Fibroblast of skin of left biceps (primary cell): ENCODE measurements at places on chromosomes 3 and 15.

DNA sequence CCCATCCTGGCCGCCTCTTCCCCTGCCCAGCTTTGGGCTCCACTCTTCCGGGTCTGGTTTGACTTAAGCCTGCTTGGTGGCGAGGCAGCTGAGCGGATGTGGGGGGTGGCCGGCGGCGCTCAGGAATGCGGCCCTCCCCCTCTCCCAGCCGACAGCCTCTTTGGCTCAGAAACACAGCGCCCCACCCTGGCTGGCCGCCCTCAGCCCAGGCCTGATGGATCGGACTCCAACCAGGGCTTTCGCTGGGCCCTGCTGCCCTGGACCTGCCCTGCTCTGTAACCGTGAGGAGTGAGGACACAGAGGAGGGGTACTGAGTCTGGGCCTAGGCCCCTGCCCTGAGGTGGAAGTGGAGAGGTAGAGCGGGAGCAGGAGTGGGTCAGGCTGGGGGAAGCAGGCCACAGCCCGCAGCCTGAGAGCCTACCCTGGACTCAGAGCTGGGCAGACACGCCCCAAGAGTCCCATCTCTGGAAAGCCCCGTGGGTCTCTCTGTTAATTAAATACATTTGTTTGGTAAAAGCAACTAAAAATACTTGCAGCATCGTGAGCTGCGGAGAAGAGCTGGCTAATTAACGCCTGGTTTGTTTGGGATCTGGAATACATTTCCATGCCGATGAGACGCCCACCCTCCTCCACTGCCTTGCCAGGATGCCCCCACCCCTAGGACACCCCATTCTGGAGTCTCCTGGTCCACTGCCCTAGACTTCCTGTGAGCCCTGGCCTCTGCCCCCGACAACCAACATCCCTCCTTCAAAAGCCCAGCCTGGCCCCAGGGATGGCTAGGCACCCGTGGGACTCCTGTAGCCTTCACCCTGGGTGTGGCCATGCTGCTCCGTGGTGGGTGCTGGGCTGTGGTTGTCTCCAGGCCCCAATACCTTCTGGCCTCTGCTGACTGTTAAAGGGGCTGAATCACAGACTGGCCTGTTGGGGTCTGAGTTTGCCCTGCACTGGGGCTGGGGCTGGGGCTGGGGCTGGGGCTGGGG lies 19.6 kb downstream of the PLXNA1 start:
- peak; percentile 80 for DNase-seq

DNA sequence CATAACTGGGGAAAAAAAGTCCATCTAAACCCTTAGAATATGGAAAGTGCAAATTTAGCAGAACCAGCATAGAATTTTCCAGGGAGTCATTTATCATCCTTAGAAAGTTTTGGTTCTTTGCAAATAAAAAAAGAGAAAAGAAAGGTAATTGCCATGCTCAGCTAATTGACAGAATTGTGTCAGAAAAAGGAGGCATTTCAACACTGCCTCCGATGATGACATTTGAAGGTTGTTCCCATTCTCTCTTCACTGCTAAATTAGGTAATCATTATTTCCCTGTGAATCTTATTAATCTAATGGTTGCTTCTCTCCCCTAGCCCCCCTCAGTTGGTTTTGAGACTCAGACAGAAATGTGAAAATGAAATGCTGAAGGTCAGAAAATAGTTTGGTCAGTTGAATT lies 139.2 kb downstream of the PDCD6IP start:
- no peak for DNase-seq

DNA sequence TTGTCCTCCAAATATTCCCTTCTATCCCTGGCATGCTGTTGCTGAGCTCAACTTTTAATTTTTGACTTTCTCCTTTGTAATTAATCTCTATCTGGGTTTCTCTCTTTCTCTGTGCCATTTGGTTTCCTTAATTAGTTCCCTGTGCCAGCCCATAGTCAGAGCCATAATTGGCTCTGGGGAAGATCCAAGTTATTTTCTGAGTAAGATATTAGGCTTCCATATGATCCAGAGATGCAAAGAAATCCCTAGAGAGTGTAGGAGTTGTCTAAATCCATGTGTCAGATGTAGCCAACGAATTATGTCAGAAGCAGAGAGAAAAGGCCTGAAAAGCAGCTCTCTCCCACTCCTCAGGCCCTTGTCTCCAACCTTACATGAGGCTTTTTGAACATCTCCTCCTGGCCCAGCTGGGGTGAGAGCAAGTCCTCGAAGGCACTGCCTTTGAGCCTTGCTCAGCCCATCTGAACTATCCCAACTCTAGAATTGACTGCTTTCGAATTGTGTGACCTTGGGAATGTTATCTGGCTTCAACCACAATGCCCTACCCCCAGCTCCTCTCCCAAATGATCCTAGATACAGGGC lies 46.4 kb downstream of the MOBP start:
- DNase-seq = no peak

DNA sequence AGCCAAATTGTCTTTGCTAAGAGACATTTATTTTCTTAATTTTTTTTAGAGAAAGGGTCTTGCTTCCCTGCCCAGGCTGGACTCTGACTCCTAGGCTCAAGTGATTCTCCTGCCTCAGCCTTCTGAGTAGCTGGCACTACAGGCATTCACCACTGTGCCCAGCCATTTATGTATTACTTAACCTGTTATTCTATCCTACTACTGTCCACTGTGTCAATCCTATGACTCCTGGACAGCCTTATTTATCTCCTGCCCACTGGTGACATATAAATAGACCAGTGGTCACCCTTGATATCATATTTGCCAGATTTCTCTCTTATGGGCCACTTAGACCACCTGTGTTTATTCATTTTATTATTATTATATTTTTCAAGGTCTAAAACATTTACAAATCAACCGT lies 161.4 kb downstream of the ROBO1 start:
- DNase-seq = no peak

DNA sequence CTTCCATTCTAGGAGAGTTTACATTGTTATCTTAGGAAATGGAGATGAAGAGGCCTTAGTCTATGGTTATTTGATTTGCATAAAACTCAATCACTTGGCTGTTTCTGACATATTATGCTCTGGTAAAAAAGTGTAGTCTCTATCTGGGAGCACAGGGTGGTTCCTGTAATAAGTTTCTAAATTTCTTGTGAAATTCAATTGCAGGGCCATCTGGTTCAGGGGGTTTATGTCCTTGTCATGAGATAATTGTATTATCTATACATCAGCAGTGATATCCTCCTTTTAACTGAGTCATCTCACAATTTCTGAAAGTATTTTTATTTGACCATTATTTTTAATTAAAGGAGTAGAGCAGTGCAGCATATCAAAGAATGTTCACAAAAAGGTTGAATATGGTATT lies 203.3 kb downstream of the MFSD1 start:
- DNase-seq = no peak

GRCh38 chr15:31606931-31607497 lies 280.4 kb downstream of the KLF13 start:
- no peak for DNase-seq

GRCh38 chr3:8170971-8171508 lies 330.6 kb upstream of the LMCD1 start:
- no peak for DNase-seq

DNA sequence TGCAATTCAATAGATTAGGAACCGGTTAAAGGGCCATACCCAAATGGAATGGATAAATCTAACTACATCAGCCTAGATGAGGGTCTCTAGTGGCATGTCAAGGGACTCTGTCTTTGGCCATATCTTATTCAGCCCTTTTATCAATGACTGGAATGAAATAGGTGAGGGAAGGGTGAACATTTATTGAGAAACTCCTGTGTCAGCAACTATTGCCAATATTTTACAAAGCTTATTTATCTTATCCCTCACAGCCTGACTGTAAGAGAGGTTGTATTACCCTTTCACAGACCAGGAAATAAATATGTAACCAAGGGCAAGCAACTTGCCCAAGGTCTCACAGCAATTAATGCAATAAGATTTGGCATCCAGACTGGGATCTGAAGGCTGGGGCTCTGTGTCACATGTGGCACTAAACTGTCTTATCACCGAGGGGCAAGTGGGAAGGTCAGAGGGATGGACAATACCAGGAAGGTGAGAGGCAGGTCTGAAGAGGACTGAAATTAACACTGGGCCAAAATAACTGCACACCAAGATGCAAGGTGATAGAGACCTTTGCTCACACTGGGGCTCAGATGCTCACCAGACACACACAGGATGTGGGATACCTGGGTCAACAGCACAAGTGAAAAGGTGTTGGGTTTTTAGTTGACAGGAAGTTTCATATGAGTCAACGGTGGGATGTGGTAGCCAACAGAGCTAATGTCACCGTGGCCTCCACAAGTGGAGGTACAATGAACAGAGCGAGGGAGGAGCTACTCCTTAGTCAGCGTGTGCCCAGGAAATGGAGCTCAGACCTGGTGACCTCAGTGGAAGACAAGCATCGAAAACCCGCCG lies 261.3 kb downstream of the RPLP1 start:
- no peak for DNase-seq

DNA sequence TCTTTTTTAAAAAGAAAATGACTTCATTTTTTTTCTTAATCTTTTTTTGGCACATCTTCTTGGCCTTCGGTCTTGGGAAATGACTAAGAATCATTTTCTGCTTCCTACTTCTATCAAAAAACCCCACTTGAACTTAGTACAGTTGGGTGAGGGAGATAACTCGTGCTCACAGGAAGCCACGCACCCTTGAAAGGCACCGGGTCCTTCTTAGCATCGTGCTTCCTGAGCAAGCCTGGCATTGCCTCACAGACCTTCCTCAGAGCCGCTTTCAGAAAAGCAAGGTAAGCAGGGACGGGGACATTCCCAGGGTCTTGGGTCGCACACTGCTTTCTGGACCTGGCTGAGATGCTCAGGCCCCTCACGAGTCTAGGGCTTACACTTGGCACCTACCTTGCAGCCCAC lies at the start of gene CCR4:
Gene CCR4 (plus strand): TSS at position 235 of the 402 bp plus-strand sequence. CDS start 1,779 bp downstream, outside the sequence.
- DNase-seq = no peak

DNA sequence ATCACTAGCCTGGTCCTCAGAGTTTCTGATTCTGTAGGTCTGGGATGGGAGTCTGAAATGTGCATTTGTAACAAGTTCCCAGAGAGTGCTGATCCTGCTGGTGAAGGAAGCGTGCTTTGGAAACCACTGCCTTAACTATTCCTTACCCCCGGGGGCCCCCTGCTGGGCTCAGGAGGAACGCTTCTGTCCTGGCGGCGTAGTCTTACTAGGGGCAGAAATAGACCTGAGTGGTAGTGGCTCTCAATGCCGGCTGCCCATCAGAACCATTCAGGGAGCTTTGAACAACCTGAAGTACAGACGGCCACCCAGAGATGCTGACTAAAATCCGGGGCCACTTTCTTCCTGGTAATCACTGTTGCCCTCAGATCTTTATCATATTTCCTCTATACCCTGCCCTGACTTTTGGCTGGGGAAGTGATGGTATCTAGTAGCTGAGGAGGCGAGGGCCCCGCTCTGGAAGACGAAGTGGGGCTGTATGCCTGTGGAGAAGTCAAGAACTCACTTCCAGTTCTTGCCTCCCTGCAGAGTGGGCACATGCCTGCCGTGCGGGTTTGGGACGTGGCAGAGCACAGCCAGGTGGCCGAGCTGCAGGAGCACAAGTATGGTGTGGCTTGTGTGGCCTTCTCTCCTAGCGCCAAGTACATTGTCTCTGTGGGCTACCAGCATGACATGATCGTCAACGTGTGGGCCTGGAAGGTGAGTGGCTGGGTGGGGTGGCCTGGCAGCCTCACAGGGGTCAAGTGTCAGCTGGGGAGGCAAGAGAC lies 16.3 kb upstream of the JMJD7 start:
- no peak for DNase-seq

DNA sequence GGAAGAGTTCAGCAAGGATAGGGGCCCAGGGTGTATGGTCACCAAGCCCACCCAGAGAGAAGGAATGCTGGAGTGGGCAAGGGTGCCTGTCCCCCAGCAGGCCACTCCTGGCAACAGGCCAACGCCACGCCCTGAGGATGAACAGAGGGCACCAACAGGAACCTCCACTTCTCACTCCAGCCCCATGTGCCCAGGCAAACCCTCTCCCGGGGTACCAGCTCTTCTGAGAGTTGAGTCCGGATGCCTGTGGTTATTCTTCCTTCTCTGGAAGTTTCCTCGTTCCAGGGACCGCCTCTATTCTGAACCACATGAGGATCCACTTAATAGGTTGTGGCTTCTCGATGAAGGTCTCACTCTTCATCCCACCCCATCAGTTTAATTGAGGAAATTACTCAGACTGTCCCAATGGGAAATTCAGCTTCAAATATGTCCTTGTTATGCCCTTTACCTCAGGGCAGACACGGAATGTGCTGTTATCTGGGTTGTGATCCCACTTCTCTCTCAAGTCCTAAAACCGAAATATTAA lies 114.3 kb downstream of the LIPC start:
- DNase-seq = no peak

DNA sequence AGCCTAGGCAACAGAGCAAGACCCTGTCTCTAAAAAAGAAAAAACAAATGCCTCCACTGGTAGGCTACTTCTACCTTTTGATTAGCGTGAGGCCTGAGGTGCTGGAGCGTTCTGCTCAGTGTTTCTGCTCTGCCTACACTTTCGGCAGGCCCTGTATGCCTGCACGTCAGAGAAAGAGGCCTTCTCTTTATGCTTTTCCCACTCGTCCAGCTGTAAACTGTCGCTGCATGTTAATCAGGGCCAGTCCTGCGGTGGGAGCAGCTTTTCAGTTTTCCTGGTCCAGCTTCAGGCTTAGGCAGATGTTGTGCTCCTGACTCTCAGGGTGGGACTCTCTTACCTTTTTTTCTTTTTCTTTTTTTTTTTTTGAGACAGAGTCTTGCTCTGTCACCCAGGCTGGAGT lies 25.3 kb downstream of the CSPG5 start:
- no peak for DNase-seq

DNA sequence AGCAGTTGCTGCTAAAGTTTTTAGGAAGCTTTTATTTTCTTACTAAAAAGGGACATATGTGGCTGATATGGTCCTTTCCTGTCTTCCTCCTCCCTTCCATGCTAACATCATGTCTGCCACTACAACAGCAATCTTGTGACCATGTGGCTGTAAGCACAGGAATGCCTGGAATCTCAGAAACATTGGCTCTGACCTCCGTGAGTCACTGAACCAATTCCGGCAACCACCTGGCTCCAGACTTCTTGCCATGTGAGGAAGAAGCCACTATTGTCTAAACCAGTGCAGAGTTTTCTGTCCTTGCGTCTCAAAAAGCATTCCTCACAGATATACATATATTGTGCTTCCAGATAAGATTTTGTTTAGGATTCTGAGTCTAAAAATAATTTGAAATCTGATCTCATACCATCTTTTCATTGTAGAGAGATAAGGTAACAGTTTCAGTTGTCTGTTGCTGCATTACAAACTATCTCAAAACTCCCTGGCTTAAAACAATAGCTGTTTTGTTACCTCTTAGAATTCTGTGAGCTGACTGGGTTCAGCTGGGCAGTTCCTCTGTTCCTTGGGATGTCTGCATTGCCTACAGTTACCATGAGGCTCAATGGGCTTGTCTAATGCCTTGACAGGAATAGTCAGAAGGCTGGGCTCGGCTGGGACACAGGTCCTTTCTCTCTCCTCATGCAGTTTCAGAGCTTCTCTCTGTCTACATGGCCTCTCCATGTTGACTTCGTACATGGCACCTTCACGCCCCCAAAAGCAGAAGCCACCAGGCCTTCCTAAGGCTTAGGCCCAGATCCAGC lies 77.3 kb upstream of the MAGI1 start:
- DNase-seq = peak; percentile 87
